Activated CD4-positive, alpha-beta T cell treated with anti-CD3 and anti-CD28 coated beads for 48 hours (primary cell): ENCODE measurements at places on chromosomes 7 and 10.

- DNase-seq: no peak
Measured at GRCh38 chr7:732094-732541, 5.0 kb upstream of the PRKAR1B start.

DNA sequence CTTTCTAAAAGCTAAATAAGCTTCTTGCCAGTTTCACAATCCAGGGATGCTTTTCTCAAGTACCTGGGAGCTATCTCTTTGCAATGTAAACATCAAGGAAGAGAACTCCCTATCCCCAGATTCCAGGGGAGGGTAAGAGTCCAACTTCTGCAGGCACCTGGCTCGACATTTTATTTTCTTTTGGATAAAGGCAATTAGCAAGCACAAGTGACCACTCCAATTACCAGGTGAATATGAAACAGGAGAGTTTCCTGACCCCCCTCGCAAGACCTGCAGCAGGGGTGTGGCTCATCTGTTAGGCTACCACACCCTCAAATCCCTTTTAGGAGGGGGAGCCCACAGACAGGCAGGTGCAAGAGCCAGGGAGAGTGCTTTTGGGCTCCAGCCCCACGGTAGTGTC is 28.6 kb upstream of the LANCL2 start:
- DNase-seq: no peak

DNA sequence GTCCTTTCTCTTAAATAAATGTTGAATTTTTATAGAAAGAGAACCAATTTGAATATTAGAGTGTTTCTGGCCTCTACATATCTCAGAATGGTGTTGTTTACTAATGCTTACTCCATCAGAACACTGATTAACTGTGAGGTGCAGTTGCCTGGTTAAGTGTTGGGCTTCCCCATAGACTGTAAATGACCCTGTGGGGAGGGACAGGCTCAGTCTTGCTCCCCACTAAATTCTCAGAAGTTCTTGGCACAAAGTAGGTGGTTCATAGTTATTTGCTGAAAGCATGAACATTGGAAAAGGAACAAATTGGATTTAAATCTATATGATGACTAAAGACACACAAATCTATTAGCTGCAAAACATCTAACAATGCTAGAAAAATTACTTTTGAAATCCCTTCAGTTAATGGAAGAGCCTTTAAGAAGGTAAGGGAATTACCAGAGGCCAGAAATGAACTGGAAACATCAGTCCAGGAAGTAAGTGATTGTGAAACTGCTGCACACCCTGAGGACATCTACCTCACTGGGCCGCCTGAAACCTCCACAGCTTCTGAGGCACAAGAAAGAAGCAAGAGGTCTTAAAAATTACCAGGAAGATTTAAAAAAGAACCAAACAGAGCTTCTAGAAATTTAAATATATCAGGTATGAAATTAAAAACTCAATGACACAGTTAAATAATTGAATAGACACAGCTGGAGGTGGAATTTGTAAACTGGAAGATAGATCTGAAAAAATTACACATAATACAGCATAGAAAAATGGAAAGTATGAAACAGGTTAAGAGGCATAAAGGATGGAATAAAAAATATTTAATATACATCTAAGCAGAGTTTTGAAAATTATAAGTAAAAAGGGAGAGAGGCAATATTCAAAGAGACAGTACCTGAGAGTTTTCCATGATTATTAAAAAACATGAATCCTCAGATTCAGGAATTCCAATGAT is 17.8 kb upstream of the COMTD1 start:
- DNase-seq: no peak

GRCh38 chr7:117010375-117011133 is 57.3 kb downstream of the ST7 start:
- peak; percentile 52 for DNase-seq

GRCh38 chr7:112649560-112649959 is 140.6 kb downstream of the TMEM168 start:
- DNase-seq: no peak

DNA sequence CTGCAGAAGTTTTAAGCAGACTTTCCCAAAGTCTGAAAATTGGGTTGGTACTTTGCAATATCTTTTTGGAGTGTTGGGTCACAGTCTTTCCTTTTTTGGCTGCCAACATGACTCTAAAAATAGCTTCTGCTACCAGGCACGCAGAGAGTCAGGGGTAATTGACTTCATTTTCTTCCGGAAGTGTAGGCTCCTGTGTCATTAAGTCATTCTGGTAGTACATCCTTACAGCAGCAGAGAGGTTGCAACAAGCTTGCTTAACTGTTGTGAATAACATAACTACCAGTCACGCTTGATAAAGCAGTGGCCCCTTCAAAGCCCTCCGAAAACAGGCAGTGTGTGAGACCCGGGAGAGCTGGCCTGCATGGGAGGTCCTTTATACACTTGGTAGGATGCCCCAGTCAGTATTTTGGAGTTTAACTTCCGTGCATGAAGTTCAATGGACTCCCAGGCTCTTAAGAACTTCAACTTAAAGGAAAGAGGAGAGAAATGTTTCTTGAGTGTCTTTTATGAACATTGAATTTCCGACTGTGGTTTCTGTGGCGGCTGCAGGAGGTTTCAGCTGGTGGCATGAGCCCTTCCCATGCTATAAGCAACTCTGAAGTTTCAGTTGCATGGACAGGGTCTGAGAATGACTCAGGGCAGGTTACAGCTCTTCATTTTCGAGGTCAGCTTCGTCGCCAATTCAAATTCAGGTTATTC is 310.7 kb downstream of the GALNT17 start:
- DNase-seq: no peak

- no peak for DNase-seq
Measured at GRCh38 chr10:36602374-36602773, 523.0 kb upstream of the ANKRD30A start.

DNA sequence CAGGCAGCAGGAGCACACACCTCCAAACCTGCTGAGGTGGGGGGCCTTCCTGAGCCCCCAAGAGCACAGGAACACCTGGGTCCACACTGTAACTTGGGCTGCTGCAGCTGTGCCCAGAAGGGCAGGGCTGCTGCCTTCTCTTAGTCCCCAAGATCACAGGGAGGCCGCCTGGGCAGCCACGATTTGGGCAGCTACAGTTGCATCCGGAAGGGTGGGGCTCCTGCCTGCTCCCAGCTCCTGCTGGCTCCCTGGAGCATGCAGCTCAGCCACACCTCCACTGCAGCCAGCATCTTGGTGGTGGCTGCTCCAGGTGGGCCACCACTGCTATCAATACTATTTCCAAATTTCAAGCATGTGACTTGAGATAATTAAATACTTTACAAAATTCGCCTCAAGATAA is 38.5 kb upstream of the AGMO start:
- no peak for DNase-seq

DNA sequence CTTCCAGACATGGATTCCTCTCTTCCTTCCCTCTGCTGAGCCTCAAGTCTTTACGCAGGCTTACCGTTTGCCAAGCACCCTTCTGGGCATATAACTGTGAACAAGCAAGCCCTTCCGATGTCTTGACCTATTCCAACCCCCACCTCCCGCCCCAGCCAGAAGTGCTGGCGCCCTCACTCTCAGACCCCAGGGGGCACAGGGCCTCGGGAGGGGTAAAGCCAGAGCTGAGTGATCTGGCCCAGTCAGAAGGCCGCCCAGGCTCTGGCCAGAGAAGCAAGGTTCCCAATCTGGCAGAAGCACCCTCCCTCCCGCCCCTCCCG is 1.2 kb downstream of the PRRT4 start:
- no peak for DNase-seq

GRCh38 chr7:158663428-158663741 is 41.2 kb downstream of the NCAPG2 start:
- DNase-seq: no peak

DNA sequence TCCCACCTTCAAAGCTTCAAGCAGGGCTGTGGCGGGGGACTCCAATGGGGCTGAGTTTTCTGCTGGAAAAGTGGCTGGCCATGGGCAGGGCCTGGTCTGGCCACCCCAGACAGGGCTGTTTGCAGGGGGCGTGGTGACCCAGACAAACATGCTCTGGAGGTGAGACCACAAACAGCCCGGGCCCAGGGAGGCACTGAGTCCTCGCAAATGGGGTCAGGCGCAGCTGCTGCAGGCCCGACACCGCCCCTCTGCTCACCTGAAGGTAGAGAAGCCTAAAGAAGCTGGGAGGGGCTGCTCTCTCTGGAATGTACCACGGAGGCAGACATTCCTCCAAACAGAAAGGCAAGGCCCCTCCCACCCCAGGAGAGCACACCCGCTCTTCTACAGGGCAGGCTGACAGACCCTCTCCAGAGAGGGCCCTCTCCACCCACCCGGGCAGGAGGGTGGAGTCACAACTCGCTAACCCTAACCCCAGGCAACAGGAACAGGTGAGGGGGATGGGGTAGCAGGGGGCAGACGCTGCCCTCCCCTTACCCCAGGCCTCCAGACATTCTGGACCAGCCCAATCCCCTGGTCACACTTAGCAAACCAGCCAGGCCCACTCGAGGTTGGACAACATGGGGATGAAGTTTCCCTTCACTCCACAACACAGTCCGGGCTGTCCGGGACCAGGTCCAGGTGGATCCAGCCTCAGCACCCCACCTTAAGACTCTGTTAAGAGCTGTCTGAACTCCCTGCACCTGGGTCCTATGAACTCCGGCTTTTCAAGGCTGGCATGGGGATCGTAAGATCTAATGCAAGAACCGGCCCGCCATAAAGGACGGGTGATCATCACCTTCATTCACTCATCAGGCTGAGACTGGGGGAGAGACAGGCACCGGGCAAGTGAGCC is 32.3 kb downstream of the OAT start:
- no peak for DNase-seq

DNA sequence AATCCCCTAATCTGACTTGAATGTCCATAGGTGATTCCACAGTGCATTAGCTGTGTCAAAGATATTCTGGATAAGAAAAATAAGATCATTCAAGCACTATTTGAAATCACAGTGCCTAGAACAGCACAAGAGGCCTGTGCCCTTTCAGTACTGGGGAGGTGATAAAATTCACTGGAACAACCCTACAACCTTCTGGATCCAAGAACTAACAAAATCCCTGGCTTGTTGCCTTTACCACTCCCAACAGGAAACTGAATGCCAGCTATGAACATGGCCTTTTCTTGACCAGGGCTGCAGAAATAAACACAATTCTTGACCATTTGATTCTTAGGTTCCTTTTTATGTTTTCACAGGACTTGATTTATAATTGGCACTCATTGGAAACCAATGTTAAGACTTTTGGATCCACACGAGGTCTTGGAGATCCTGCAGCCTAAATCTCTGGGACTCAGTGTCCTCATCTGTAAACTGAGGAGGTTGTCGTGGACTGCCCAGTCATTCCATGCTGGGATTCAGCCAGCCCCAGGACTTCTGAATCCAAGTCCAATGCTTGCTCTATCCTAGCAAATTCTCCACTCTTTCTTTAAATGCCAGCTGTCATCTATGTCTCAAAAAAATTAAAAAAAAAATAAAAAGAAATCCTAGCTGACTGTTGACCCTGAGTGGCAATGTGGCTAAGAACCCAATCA is 624.7 kb downstream of the KCNMA1 start:
- no peak for DNase-seq

DNA sequence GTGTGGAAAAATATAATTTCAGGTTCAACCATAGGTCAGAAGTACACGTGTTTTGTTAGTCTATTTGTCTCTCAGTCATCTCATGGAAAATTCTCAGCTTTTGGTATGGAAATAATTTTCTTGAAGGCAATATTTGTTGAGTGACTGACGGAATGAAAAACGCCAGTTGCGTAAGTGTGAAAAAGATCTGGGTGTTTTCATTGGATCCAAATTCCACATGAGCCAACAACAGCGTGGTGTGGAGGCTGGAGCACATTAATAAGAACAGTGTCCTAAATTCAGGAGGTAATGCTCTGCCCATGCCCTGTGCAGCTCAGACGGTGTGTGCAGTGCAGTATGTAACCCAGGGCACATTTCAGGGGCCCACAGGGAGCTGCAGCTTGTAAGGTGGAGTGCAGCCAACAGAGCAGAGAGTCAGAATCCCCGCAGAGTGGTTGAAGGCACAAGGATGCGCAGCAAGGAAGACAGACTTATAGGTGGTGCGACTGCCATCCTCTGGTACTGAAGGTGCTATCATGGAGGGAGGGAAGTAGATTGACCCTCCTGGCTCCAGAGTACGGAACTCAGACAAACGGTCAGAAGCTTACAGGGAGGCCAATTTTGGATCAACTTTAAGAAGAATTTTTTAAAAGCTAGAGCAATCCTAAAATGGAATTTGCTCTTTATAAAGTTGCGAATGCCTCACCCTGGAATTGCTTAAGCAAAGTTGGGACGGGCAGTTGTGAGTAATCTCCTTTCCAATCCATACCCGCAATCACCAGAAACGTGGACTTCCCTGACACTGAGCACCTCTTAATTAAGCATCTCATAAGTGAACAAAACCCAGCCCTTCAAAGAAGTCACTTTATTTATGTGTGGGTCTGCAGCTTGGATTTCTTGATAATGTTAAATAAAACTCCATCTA is 38.0 kb downstream of the EGFR start:
- no peak for DNase-seq

- no peak for DNase-seq
Measured at GRCh38 chr10:6654571-6654970, 74.5 kb upstream of the PRKCQ start.

- no peak for DNase-seq
Measured at GRCh38 chr10:123787566-123787965, 104.0 kb downstream of the CPXM2 start.

DNA sequence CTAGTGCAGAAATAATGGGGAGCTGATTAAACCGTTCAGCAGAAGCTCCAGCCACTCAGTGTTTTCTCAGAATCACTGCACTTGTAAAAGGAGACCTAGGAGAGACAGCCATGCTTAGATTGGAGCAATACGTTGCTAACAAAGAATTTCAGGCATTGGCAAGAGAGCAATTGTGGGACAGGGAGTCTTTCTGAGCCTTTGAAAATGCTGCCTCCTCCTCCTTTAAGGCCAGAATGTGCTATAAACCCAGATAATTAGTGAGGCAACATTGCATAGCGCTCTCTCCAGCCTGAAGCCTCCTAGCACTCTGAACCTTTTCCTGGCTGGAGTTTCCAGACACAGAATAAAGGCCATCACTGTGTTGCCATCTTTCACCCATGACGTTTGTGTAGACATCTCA is 18.5 kb upstream of the PTPRN2 start:
- DNase-seq: no peak

- no peak for DNase-seq
Measured at GRCh38 chr10:12507165-12507850, 158.0 kb downstream of the CAMK1D start.

DNA sequence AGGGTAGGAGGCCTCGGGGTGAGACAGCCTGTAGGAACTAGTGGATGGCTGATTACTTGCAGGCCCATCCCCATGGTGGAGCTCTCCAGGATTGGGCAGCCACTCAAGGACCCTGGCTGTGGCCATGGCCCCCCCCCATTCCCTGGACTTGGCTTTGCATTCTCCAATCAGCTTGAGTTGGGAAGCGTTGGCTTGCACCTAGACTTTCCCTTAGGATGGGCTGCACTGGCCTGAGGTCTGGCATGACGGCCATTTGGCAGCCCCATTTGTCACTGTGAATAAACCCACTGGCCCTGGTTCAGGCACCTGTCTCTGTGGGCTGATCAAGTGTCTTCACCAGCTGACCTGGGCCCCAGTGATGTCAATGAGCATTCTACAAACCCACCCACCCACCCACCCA is 41.4 kb downstream of the RAMP3 start:
- no peak for DNase-seq
